Heart left ventricle (tissue), 16 donors: ENCODE measurements at places on chromosomes 6 and 20. TPM values are rescaled to one million over a fixed set of nuclear protein-coding genes. Genes with fewer than 3 reads are reported as not detected.

BANF2 gene
- polyA plus RNA-seq, result not detected

CCN6 gene
- not detected for polyA plus RNA-seq

DNA sequence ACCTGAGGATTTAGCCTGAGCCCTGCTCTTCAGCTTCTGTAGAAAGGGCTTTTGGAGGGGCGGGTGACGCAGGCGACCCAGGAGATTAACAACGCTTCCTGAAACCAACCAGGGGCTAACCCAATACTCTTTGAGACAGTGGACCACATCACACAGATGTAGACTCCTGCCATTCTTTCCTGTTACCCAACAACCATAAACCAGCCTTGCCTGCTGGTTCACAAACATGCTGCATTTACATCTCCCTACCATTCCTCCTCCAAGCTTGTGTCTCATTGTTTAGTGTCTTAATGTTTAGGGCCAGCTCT, 28.3 kb downstream of the PPP1R16B start:
- no peak for DNase-seq

DNA sequence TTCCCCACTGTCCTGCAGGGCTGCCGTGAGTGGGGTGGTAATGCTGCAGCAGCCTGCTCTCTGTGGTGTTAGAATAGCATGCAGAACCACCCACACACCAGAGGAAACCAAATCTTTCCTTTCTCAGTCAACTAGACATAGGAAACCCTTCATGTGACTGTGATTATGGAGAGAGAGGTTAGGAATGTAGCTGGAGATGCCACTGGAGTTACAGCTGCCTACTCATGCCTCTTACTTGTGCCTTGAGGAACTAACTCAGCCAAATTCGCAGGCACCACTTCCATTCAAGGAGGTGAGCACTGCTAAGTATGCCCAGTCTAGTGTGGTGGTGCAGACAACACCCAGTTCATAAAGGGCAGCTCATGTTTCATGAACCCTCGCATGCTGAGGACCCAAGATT, 27.4 kb downstream of the MUC22 start:
- DNase-seq, result no peak

DNA sequence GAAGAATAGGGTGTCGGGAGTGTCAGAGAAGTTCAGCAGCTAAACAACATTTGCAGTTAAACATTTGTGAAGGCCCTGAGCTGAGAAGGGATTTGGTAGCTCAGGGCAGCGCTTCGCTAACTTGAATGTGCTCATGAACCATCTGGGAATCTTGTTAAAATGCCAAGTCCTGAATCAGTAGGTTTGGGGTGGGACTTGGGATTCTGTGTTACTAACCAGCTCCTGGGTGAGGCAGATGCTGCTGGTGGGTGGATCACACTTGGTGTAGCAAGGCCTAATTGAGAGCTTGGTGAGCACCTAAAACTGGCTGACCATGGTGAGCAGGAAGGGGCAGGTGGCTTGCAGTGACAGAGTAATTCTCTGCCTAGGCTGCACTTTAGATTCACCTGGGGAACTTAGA, 5.9 kb downstream of the PTPRA start:
- no peak for DNase-seq

DNA sequence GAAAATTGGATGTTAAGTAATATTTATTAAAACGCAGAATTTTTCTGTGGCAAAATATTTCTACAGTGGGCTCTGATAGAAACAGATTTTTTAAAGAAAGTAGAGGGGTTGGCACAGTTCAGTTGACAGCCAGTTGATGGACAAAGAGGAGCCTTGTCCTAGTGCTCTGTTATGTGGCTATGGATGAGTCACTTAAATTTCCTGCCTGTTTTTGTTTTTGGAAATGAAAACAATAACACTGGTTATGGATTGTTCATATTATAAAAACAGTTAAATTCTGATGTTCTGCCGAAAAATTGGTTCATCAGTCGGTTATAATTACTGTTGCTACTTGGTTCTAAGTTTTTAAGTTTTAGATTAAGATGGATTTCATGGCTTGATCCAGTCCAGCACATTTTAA, 42.8 kb downstream of the MYO6 start:
- DNase-seq, result no peak

- DNase-seq, result no peak
These were observed 175.4 kb upstream of the KCNQ5 start for GRCh38 chr6:72446430-72446829.

GRCh38 chr20:25314497-25315417, 66.9 kb downstream of the PYGB start:
- peak; percentile 4 for DNase-seq

- no peak for DNase-seq
These were observed 5.6 kb downstream of the DUSP15 start for GRCh38 chr20:31864521-31865400.
